Upper lobe of left lung (tissue), 6 donors: ENCODE measurements at places on chromosomes 7 and 10. TPM values are rescaled to one million over a fixed set of nuclear protein-coding genes. Genes with fewer than 3 reads are reported as not detected.

DNA sequence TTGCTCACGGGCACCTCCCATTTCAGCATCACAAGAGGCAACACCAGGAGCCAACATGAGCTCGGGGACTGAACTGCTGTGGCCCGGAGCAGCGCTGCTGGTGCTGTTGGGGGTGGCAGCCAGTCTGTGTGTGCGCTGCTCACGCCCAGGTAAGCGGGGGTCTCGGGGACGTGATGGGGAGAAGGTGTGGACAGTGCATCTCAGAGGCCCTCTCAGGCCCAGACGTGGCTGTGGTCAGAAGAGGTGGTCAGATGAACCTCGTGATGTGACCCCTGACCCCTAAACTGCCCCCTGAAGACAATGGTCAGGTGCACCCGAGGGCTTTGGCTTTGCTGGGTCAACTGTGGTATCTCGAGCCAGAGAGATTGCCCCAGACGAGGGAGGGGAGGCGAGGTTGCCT lies 6.1 kb downstream of the LAT2 start:
- no peak for DNase-seq

DNA sequence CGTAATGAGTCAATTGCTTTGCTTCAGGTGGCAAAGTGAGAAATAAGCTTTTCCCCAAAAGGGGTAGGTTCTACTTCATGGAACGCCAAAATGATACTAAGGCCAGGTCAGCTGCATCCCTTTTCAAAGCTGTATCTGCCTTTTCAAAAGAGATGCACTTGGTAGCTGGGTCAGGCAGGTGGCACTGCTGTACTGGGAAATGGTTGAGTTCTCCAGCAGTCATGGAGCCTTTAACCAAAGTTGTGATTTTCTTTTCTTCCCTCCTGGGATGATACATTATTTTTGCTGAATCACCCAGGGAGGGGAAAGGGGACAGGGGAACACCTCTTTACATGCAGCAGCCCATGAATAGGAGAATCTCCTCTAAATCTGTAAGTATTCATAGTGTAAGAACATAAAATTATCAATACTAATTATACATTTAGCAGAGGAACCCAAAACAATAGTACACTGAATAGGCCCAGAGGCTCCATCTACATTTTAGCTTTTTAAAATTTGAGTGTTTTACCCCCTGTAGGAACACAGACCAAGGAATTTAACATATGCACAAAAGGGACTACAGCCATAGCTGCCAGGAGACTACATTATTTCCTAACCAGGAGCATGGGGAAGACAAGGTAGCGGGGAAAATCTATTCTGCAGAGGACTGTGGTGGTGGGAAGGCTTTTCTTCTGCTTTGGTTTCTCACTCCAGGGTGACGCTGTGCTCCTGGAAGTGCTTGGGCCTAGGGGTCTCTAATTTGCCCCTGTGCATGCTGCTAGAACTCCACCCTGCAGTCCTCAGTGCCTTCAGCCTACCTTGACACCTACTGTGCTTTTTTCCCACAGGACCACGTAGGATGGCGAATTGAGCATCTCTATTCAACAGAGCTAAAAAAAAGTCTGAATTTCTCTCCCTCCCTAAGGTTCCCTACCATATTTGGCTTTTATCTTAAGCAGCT lies 6.4 kb upstream of the GPR22 start:
- DNase-seq = no peak

DNA sequence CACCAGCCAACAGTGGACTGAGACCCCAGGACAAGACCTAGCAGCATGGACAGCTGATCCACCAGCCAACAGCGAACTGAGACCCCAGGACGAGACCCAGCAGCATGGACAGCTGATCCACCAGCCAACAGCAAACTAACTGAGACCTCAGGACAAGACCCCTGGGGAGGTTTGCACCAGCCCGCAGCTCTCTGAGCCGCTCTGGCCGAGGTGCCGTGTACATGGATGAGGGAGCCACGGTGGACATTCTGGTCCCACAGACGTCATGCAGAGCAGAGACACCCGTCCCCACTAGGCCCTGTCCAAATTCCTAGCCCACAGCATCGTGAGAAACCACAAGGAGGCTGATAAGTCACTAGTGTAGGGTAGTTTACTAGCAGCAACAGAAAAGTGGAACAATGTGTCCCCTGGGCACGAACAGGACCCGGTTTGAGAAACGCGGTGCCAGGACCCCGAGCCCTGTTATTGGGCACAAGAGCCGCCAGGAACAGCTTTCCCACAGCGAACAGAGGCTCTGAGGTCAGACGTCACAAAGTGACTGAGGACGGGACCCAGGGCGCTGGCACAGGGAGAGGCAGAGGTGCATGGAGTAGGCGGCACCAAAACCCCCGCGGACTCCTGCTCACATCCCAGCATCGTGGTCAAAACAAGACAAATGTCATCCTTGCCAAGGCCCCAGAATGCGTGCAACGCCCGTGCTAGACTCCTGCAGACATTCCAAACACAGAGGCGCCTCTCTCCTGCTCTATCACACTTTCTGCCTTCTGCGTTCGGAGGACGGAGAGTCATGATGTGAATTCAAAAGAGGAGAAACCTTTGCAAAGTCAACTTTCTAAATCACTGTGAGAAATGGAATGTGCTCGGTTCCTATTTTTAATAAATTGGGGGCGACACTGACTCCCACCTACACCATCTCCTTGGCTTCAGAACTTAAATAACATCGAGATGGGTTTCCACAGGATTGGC lies 8.1 kb downstream of the STK32C start:
- DNase-seq = no peak

BMPR1A gene
- 25.1 TPM for total RNA-seq

- DNase-seq = peak; percentile 86
Measured at GRCh38 chr10:101226491-101227428, 2.5 kb downstream of the LBX1 start.

GRCh38 chr10:27815261-27815660 lies 69.6 kb upstream of the MKX start:
- no peak for DNase-seq

OPALIN gene
- not detected for total RNA-seq

GRCh38 chr10:123229927-123230630 lies 75.9 kb downstream of the BUB3 start:
- no peak for DNase-seq

MRPL43 gene
- 68.3 TPM for total RNA-seq

PAPOLB gene
- total RNA-seq = 0.33 TPM

DNA sequence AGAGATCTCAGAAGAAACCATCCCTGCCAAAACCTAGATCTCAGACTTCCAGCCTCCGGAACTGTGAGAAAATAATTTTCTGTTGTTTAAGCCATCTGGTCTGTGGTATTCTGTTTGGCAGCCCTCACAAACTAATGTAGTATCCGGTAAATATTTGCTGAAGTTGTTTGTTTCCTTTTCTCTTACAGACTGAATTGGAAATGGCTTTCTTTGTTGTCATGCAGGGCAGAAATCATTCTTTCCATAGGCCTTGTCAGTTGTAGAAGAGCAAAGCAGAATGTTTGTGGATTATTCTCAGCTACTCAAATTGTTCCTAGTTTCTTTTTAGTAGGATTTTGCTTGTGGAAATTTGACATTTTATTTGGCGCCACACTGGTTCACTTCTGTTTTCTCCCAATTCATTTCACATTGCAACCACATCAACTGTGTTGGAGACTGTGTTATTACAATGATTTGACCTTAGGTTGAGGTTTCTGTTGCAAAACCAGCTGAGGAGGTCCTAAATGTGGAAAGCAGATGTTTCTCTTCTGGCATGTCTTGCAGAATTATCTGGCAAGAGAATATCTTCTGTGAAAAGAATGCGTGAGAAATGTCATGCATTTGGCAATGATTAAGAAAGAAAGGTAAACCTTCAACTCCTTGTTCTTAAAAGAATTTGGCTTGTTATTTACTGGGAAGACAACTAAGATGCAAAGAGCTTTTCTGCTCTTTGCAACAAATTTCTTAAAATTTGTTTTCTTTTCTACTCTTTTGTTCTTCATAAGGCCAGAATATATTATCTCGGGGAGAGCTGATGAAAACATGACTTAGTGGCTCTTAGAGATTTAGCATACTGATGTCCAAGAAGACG lies 25.8 kb downstream of the ACTA2 start:
- DNase-seq = no peak
